ENCODE measurements at places on chromosomes 11 and 22.

- no peak for DNase-seq
These were observed 3.1 kb upstream of the PYGM start for GRCh38 chr11:64762674-64763525.

DNA sequence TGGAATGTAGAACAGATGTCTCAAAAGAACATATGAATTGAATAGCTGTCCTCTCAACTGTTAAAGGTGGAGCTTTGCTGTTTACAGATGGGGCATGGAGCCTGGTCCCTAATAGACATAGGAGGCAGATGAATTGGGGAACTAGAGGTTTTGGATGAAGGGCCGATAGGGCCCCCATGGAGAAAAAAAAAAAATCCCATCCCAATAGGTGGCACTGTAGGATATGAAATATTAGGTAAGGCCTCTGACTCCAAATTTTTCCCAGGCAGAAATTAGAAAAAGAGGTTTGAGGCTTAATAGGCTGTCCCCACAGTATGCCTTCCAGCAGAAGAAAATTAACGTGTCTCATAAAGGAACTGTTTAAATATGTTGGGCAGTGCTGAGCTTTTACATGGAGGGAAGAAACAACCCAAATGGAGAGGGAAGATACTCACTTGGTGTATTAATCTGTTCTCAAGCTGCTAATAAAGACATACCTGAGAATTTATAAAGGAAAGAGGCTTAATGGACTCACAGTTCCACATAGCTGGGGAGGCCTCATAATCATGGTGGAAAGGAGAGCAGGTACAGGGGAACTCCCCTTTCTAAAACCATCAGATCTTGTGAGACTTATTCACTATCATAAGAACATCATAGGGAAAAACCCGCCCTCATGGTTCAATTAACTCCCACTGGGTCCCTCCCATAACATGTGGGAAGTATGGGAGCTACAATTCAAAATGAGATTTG, 30.1 kb upstream of the TMEM45B start:
- DNase-seq: peak; percentile 18

- DNase-seq: no peak
These were observed 36.6 kb upstream of the SUSD2 start for GRCh38 chr22:24144778-24145085.

DNA sequence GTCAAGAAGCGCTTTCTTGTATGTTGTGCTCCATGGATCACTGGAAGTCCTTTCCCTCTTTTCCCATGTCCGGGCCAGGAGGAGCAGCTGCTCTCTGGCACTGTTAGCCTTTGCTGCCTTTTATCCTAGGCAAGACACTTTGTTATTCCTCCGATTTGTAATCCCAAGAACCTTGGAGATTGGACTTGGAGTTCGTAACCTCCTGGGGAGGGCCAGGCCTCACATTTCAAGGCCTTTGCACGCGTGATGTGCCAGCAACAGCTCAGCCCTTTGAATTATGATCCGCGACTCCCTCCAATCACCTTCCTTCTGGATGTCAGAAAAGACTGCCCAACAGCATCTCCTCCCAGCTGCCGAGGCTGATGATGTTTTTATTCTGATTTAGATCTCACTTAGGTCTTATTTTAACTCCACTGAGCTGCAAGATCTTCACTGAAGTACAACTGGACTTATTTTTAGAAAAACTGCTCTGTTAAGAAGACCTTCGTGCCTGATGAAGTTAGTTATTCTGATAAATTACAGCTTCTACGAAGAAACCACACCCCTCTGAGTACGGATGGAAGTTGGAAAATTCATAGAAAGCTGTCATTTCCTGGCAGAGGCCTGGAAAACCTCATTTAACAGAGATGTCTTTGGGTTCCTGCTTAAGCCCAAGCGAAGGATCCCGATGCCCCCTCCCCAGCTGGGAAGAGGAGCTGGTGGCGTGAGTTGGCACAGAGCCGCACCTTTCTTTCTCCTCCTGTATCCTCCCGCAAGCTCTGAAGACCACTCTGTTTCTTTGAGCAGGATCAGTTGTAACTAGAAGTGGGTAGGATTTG, 62.4 kb downstream of the PARVB start:
- DNase-seq: peak; percentile 56

- DNase-seq: no peak
These were observed 30.2 kb upstream of the CRYBB3 start for GRCh38 chr22:25169278-25170031.

DNA sequence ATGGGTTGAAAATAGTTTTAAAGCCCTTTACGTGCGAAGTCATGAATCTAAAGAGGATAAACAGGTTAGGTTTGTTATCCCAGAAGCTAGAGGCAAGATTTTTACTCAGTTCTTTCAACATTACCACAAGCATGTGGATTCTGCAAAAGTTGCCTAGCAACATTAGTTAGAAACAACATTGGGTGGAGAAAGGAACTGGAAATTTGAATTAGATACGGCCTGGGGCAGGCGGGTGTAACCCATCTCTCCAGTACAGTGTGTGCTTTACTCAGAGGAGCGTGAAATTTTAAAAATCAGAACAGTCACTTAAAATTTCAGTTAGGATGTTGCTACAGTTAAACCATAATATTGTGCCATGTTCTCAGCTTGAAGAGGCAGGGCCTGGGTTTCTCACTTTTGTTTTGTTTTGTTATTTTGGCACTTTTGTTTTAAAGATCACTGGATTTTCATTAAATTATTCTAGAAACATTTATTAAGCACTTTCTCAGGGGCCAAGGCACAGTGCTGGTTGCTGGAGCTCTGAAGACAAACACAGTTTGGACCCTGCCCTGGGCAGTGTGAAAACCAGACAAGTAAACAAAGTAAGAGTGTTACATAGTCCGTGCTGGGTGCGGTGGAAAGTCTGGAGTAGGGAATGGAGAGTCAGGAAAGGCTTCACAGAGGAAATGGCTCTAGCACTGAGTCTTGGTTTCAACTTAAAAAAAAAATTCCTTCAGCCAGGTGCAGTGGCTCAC, 4.4 kb upstream of the WEE1 start:
- peak; percentile 61 for DNase-seq

DNA sequence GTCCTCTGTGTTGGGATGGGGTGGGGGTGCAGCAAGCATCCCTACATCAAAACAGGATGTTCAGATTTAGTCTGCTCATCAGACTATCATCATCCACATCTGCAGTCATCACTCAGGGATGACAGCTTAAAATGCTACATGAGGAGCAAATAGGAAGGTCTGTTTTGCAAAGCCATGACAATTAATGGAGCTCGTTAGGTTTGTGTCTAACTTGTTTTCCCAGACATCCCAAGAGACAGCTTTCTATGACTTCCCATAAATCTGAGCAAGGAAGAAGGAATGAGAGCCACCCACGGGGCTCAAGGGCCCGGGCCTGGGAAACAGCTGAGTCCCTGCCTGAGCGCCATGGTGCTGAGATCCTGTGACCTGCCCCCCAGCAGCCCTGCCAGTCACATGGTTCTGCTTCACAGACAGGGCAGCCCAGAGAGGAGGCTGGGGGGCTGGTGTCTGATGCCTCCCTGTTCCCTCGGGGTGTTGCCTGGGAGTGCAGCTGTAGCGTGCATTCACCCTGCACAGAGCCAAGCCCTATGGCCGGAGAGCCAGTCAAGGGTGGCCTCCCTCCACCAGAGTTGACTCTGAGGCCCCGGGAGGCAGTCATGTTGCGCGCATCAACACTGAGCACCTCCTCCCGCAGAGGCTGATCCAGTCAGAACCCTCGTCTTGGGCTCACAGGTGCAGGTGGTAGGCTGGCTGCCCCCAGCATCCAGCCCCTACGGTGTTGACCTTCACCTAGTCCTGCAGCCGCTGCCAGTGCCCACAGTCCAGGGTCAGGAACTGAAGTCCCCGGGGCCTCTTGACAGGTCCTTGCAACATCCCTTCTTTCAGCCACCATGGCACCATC, 12.1 kb downstream of the DERL3 start:
- DNase-seq: peak; percentile 43

- no peak for DNase-seq
These were observed 64.5 kb upstream of the LARGE1 start for GRCh38 chr22:33984656-33985285.

DNA sequence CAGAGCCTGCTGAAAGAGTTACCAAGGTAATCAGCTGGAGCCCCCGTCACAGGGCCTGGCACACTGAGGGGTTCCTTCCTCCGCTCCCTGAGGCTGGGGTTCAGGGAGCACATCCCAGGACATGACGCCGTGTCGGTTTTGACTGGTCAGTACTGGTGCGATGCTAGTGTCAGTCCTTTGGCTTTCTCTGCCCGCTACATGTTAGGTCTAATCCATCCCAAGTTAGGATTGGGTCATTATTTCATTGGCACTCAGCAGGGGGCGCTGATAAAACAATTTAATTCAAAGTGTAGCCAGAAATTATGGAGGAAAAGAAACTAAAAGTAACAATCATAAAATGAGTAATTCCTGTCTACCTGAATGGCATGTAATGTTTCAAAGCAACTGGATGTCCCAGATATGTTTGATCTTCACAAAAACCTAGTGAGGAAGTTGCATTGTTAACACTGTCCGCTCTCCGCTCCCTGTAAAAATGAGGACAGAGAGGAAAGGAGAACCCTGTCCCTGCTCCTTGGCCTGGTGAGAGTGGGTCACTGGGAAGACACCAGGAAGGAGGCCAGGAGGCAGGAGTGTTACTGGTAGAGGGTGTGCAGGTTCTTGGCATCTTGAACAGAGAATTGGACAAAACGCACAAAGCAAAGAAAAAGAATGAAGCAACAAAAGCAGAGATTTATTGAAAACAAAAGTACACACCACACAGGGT, 27.1 kb downstream of the TSKU start:
- DNase-seq: peak; percentile 56

DNA sequence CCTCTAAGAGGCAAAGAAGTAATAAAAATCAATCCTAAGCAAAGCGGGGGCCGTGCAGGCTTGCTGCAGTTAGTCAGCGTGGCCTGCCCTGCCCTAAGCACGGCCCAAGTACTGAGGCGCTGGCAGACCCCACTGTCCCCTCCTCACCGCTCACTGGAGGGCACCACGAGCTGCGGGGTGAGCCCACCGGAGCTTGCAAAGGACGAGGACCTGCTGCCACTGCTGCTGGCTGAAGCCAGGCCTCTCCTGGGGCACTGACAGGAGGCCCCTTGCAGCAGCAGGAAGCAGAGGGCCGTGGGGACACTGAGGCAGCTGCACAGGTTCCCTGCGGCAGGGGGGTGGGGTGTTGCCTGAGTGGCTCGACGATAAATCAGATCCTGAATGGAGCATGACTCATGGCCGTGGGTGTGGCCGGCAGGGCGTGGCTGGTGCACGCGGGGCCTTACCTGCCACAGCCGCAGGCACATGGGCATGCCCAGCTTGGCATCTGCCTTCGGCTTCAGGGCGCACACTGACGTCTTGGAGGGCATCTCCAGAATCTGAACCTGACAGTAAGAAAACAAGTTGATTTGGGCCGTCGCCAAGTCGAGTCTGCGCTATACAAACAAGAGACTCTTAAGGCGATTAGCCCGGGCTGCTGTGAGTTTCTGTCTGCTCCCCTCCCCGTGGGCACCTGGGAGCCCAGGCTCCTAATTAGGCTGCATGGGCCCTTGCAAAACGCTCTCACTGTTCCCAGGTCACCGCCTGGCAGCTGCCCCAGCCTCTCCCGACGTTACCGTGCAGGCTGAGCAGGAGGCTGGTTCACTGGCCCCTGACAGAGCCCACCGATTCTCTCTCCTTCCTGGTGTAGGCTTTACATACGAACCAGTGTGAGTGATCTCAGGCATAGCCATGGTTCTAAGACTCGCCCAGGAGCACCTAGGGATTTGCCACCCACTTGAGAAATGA, 45.9 kb downstream of the TBX1 start:
- DNase-seq: no peak

DNA sequence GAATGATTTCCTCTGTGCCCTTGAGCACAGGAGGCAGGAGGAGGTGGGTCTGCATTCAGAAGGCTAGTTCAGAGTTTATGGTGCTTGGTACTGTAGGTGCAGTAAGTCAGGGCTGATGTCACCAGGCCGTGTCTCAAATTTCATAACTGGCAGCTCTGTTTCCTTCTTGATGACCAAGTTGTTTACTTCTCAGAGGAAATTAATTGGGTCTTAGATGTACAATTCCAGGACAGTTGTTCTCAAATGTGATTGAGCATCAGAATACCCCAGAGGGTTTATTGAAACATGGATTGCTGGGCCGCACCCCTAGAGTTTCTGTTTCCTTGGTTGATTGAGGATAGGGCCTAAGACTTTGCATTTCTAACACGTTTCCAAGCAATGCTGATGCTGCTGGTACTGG, 6.2 kb downstream of the AMOTL1 start:
- DNase-seq: no peak

DNA sequence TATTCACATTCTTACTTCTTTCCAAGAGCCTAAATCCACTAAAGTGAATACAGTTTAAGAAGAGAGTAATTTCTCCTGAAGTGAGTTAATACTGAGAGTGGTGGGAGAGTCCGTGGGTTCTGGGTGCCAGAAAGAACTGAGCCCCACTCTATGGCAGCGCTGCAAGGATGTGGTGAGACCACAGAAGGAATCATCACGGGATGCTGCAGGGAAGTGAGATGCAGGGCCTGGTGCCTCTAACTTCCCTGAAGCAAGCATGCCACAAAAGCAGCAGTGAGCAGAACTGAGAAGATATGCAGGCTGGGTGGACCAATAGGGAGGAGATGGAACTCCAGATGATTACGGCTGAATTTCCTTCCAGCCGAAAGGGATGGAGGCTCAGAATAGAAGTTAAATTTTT, 5.0 kb upstream of the MMP12 start:
- no peak for DNase-seq

- no peak for DNase-seq
These were observed 1.6 kb upstream of the TIRAP start for GRCh38 chr11:126281245-126281644.

DNA sequence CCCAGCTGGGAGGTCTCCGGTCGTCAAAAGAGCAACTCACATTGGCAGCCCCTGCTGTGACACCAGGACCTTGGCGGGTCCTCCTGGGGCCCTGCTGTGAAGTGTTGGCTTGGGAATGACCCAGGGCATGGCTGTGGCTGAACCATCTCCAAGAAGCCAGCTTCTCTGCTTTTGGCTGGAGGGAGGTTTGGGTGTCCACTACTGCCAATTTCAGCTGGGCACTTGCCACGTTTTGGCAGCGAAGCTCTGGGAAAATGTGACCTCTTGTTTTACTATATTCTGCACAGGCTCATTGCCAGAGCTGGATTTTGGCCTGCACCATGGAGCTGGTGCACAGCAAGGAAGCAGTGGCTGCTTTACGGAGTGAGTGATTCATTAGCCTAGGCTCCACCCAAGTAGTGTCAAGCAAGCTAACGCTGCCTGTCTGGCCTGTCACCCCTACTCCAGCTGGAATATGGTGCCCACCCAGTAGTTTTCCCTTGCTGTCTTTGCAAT, 24.3 kb upstream of the SMCO4 start:
- peak; percentile 63 for DNase-seq

DNA sequence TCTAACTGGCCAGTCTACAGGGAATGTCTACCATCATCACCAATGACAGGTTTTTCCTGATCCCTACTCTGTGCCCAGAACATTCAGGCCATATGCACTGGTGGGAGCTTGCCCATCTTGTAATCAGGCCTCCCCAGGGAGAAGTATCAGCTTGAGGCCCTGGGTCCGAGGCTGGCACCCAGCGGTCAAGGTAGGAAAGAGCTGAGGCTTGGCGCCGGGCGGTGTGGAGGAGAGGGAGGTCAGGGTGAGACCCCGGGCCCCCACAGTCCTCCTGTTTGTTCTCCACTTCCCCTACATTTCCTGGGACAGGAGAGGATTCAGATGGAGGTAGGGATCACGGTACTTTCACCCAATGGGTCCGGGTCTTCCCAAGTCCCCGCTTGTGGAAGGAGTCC, 15.5 kb downstream of the TSKU start:
- peak; percentile 5 for DNase-seq

- peak; percentile 31 for DNase-seq
These were observed at the start of gene CECR2 for GRCh38 chr22:17369439-17370025. Gene CECR2 (plus strand): TSS chr22:17369460. CDS start chr22:17369784, 324 bp downstream.

Measured in AG20443 (cell line).